ENCODE measurements at places on chromosomes 5 and 9. TPM values are rescaled to one million over a fixed set of nuclear protein-coding genes. Genes with fewer than 3 reads are reported as not detected.

The ZDHHC21 gene
- total RNA-seq, result 3.5 TPM

The CYLC2 gene
- total RNA-seq, result not detected

The PPP2R2B gene
- total RNA-seq, result not detected

The UNC13B gene
- 8.0 TPM for total RNA-seq

The PCDHB16 gene
- 0.13 TPM for total RNA-seq

The C5orf34 gene
- 8.2 TPM for total RNA-seq

The AK8 gene
- 0.88 TPM for total RNA-seq

The CDH9 gene
- 0.13 TPM for total RNA-seq

The NMUR2 gene
- total RNA-seq, result 0.24 TPM

The GBGT1 gene
- total RNA-seq, result 15.4 TPM

The ATP6V0E1 gene
- 185 TPM for total RNA-seq

The RNF183 gene
- not detected for total RNA-seq

The ARHGEF39 gene
- 40.2 TPM for total RNA-seq

The RARS1 gene
- 99.6 TPM for total RNA-seq

The BTNL9 gene
- total RNA-seq, result not detected

The BARHL1 gene
- total RNA-seq, result not detected

The NUTM2F gene
- total RNA-seq, result not detected

The PROB1 gene
- 5.6 TPM for total RNA-seq

The PCDHA9 gene
- not detected for total RNA-seq

The GRIN1 gene
- not detected for total RNA-seq

The PCDHB11 gene
- 1.7 TPM for total RNA-seq

The TXNDC15 gene
- total RNA-seq, result 83.0 TPM

The RANBP17 gene
- 4.4 TPM for total RNA-seq

The IL33 gene
- total RNA-seq, result 60.6 TPM

The PCDHA13 gene
- not detected for total RNA-seq

The TAF11L10 gene
- total RNA-seq, result not detected

The PCDHGA8 gene
- total RNA-seq, result 0.65 TPM

The KIF4B gene
- total RNA-seq, result 0.08 TPM

The PLPP7 gene
- 5.1 TPM for total RNA-seq

The MAMDC4 gene
- 2.2 TPM for total RNA-seq

The BHMT2 gene
- total RNA-seq, result 1.2 TPM

The PFDN1 gene
- 106 TPM for total RNA-seq

The PIP5KL1 gene
- total RNA-seq, result 3.7 TPM
